HFFc6 (cell line): ENCODE measurements at places on chromosomes 12 and 14. TPM values are rescaled to one million over a fixed set of nuclear protein-coding genes. Genes with fewer than 3 reads are reported as not detected.

- no peak overlapping the region for H3K27ac ChIP-seq
- H3K36me3 ChIP-seq, result no peaks in the 10 kb centered on the region
- no peaks in the 10 kb centered on the region for H3K27me3 ChIP-seq
- no peak overlapping the region for H3K4me3 ChIP-seq
Observed at GRCh38 chr12:86139671-86140070, 116.5 kb downstream of the MGAT4C start.

GRCh38 chr14:56282179-56282578 lies 164.0 kb downstream of the PELI2 start:
- H3K36me3 ChIP-seq, result no peaks in the 10 kb centered on the region
- no peaks in the 10 kb centered on the region for H3K27me3 ChIP-seq
- DNase-seq, result no peak
- no peak overlapping the region for H3K27ac ChIP-seq

Gene PTPRR
- 0.48 to 0.84 TPM (median 0.56 TPM) in 3 replicates for total RNA-seq

Gene OASL
- not detected in 3 replicates for total RNA-seq

GRCh38 chr12:122860040-122860853 lies 25.0 kb downstream of the HIP1R start:
- no peak overlapping the region for H3K27ac ChIP-seq
- DNase-seq, result peak; percentile 65
- no peak overlapping the region for H3K4me3 ChIP-seq
- peaks cover 4% of the 10 kb centered on the region; the same call in 1 of the 2 replicates for H3K36me3 ChIP-seq
- H3K27me3 ChIP-seq, result peaks cover 3% of the 10 kb centered on the region
- no peaks in the 10 kb centered on the region for H3K4me1 ChIP-seq

- no peak for DNase-seq
- no peaks in the 10 kb centered on the region for H3K36me3 ChIP-seq
- no peaks in the 10 kb centered on the region for H3K4me1 ChIP-seq
Observed at GRCh38 chr12:19998961-19999804, 369.2 kb upstream of the PDE3A start.

Gene HOXC4
- 0.73 TPM in 1 of 3 replicates, not detected in the others for total RNA-seq

DNA sequence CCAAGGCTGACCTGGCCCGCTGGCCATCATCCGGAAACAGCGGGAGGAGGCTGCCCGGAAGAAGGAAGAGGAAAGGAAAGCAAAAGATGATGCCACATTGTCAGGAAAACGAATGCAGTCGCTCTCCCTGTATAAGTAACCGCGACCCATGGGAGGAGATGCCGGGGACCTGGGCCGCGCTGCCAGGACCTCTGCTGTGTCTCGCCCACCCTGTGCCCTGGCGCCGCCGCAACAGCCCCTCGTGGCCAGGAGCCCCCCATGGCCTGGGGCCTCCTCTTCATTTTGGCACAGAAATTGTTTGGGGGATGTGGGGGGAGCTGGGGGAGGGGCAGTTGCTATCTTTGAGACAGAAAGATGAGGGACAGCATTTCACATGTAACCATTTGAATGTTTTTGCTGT lies 16.5 kb downstream of the HSPB8 start:
- no peaks in the 10 kb centered on the region for H3K4me1 ChIP-seq
- no peak for DNase-seq
- peaks cover 2% of the 10 kb centered on the region; the same call in 1 of the 2 replicates for H3K27me3 ChIP-seq
- no peak overlapping the region for H3K27ac ChIP-seq

DNA sequence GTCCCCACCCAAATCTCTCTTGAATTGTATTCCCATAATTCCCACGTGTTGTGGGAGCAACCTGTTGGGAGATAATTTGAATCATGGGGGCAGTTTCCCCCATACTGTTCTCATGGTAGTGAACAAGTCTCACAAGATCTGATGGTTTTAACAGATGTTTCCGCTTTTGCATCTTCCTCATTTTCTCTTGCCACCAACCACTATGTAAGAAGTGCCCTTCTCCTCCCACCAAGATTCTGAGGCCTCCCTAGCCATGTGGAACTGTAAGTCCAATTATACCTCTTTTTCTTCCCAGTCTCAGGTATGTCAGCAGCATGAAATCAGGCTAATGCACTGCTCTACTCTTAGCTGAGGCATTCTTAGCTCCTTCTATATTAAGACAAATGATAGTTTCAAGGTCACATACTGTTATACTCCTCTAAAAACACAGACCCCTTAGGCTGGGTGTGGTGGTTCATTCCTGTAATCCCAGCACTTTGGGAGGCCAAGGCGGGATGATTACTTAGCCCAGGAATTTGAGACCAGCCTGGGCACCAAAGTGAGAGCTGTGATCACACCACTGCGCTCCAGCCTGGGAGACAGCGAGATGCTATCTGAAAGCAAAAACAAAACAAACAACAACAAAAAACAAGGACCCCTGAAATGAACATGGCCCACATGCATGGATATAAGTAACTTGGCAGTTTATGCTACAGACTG lies 3.6 kb downstream of the SCAF11 start:
- H3K4me3 ChIP-seq, result peak overlapping the region; percentile 94
- DNase-seq, result no peak
- H3K36me3 ChIP-seq, result peaks cover 35% of the 10 kb centered on the region
- peaks cover 63% of the 10 kb centered on the region for H3K4me1 ChIP-seq

DNA sequence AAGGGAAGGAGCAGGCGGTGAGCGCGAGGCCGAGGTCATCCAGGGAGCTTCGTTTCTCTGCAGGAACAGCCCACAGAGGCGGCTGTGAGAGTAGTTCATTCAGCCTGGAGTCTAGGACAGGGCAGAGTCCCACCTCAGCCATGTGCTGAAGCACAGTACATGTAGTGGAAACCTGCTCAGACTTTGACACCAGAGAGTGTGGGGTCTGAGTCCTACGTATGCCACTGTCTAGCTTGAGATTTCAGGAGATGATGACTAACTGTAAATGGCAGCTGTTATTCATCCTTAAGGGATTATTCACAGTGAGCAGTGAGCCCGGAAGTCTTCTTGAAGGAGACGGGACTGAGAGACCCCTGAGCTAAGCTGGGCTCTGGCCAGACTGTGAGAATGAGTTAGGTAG lies 938 bp upstream of the SLC6A13 start:
- H3K4me3 ChIP-seq, result no peak overlapping the region
- peaks cover 26% of the 10 kb centered on the region for H3K27me3 ChIP-seq
- peak; percentile 6 for DNase-seq
- no peaks in the 10 kb centered on the region for H3K36me3 ChIP-seq
